ENCODE measurements at places on chromosomes 6 and 20.

GRCh38 chr6:107704347-107705013 is 119.6 kb downstream of the SCML4 start:
- no peak for DNase-seq

DNA sequence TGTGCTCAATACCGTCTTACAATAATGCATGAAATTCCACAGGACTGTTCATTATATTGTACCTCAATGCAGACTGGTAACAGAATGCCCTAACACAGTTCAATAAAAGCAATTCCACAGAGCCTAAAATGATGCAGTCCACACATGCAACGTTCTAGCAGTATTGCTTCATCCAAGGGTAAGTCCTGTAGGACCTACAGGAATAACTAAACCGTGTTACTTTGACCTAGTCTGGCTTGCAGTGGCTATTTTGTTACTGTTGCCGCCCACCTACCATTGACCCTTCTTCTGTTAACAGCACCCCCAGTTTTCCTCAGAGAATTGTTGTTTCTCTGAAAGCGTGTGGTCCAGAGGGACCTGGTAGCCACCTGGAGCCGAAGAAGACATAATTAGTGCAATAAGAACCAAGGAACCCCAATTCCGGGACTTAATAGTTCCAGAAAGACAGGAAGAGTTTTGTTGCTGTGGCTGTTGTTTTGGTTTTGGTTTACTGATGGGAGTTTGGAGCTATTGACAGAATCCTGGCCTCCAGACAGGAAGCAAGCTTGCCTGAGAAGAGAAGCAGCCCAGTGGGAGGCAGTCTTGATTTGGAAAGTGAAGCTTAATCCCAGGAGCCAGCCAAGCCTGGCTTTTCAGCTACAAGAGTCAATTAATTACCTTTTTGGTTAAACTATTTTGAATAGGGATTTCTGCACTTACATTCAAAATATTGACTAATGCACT is 91.3 kb downstream of the FRK start:
- no peak for DNase-seq

GRCh38 chr6:114108119-114109002 is 137.4 kb upstream of the HDAC2 start:
- peak; percentile 59 for DNase-seq

- DNase-seq: no peak
These were observed 218.7 kb downstream of the TRDN start for GRCh38 chr6:123418071-123418470.

DNA sequence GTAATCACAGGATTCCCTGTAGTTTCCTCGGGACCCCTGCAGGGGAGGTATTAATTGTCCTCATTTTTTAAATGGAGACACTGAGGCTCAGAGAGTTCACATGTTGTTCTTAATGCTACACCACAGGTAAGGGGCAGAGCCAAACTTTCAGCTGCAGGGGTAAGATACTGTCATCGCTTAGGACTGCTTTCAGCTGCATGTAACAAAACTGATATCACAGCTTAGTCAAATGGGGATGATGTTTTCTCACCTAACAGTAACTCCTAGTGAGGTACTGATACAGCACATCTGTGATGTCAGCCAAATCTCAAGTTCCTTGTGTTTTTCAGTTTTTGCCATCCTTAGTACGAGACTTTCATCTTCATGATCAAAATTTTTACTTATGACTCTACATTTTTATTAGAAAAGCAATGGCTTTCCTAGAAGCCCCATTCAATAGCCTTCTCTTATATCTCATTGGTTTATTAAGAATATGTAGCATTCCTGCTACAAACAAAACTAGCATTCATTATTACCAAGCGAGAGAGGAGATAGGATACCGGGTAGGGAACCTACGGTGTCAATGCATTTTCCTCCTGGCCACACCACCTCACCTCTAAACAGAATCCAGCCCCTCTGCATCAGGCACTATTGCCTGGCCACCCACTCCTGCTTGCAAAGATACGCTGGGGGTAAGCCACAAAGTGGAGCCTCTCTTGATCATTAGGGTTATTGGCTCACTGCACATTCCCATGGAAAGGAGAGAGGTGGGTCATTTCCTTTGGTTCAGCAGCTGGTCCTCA is 557.5 kb downstream of the CD83 start:
- peak; percentile 40 for DNase-seq

Data from activated CD4-positive, alpha-beta T cell treated with anti-CD3 and anti-CD28 coated beads for 48 hours (primary cell).